ENCODE measurements at places on chromosomes 2 and 18.
A peak's percentile ranks its signal among the peaks of the same experiment; 100 is the strongest.

DNA sequence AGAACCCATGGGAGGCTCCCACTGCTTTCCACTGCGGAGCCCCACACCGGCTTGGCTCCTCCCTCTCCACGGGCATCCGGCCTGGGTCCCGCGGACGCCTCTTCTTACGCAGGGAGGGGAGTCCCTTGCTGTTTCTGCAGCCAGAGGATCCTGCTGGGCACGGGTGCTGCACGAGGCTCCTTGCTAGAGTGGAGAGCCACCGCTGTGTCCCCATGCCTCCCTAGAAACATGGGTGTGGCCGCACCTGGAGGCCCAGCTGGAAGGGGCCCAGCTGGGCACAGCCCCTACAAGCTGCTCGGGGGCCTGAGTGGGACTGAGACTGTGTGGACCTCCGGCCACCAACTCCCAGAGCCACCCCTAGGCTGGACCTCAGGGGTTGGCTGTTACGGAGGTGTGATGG, 67.7 kb upstream of the GPC1 start:
- no peak for DNase-seq

- DNase-seq, result no peak
These were observed 344.8 kb downstream of the TGIF1 start for GRCh38 chr18:3794537-3795348.

GRCh38 chr2:233968556-233968955, 51.4 kb downstream of the TRPM8 start:
- no peak for DNase-seq

DNA sequence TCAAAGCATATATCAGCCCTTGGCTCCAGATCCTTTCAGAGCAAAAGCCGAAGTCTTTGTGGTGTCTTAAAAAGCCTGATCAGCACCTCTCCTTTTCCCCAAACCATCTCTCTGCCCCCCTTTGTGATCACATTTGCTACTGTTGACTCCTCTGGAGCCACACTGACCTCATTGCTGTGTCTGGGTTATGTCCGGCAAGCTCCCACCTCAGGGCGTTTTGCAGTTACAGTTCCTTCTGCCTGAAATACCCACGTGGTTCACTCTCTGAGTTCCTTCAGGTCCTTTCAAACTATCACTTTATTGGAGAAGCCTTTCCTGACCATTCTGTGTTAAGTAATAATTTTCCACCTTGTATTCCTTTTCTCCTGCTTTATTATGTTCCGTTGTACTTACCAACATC, 11.8 kb downstream of the C2orf69 start:
- DNase-seq, result no peak

DNA sequence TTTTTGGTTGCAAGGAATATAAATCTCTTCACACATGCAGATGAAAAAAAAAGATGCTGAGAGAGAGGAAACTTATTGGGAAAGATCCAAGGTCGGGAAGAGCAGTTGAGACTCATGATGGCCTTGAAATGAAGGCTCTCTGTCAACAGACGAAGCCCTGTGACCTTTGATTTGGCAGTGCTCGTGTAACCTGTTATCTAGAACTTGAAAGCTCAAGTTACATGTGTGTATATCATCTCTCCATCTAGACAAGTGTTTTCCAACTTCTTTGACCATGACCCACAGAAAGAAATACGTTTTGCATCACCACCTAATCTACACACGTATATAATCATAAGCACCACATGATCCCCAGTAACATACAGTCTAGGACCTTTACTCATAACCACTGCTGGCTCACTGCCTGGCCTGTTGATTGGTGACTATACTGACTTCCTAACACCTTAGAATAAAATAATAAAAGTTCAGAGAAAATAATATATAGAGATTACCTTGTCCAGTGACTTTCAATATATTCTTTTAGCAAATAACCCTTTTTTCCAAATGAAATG, 319.0 kb upstream of the PKDCC start:
- no peak for DNase-seq

DNA sequence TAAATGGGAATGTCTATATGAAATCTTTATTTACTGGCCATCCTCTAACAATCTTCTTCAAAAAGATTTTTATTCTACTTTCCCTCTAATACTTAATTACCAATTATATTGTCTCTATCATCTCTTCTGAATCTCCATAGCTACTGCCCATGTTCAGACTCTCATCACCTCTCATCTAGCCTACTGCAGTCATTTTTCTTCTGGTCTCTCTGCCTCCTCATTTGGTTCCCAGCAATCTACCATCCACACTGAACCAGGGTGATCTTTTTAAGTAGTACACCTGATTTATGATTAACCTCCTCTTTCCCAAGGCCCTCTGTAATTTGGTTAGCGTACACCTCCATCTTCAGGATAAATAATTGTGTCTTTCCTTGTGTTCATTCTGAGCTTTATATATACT, 57.6 kb downstream of the NCKAP1 start:
- no peak for DNase-seq

DNA sequence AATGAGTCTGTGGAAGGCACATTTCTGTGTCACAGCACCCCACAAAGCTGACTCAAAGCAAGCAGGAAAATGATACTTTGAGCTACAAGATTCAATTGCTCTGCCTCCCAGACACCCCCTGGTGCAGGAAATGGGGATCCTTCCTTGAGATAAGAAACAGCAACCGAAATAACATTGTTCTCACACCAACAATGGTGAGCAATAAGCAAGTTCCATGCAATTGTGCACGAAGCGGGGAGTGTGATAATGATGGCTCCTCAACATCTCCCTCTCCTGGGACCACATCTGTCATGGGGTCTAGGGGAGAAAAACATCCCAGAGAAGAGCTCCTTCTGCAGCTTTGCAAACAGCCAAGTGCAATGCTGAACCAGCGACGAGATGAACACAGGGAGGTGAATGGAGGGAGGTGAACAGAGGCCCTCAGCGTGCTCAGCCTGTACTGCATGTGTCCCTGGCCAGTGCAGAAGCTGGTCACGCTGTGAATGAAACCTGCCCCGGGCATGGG, 67.7 kb downstream of the PDCL3 start:
- no peak for DNase-seq

DNA sequence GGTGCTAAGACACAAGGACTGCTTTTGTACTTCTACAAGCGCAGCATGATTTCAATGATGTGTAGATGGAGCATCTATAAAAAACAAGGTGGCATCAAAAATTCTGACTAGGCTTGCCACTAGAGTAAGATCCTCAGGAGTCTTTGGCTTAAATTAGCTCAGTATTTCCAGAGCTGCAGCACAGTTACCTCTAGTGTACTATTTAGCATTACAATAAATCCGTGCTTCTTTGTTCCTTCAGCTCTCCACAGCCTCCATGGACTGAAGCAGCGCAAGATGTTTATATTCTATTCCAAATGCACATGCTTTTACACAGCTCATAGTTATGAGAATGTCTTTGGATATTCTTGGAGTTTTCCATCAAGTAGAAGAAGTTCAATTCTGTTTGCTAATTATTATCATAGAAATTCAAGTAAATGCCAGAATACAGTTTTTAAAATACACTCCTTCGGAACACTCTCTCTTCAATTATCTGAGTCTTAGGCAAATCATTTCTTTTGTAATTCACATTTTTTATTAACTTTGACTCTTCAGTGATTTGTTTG, 1133.0 kb upstream of the LRRTM1 start:
- DNase-seq, result no peak

- no peak for DNase-seq
These were observed 8.4 kb upstream of the TRABD2A start for GRCh38 chr2:84889332-84889731.

DNA sequence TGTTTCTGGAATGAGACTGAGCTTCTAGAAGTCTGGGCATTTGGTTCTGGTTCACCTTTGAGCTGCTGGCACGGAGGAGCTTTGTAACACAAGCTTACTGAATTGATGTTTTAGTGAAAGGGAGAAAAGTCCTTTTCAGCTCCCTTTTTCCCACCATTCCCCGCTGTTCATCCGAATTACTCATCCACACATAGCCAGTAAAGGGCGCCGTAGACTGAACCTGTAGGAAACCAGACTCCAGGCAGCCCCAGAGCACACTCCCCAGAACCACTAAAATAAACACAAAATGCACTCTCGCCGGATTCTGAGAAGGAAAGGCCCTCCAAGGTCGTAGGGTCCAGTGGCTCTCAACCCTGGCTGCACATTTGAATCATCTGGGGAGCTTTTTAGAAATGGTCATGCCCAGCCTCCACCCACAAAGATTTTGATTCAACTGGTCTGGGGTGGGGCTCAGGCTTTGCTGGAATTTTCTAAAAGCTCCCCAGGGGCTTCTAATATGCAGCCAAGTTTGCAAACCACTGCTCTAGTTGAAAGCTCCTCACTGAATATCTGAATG, 29.6 kb downstream of the TCF7L1 start:
- DNase-seq, result peak; percentile 52

GRCh38 chr18:45923138-45923537, 44.0 kb downstream of the EPG5 start:
- DNase-seq, result no peak

DNA sequence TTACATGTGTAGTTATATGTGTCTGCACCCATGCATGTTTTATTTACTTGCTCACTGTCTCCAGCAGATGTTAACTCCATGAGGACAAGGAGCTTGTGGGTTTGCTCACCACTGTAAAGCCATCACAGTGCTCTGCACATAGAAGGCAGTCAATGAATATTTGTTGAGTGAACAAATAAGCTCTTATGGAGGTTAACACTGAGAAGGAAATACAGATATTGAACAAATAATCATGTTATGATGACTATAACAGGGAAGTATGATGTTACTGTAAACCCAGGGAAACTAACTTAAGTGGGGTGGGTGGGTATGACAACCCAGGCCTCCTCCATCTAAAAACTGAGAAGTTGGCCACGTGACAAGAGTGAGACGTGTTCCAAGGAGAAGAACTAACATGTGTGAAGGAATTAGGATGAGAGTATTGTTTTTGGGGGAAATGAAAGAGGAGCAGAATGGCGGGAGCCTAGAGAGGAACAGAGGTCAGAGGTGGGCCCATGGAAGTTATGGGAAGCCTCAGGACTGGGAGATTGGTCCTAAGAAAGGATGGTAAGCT, 6.0 kb upstream of the FAM117B start:
- no peak for DNase-seq

- no peak for DNase-seq
These were observed 6.7 kb upstream of the TMEM177 start for GRCh38 chr2:119672161-119672862.

DNA sequence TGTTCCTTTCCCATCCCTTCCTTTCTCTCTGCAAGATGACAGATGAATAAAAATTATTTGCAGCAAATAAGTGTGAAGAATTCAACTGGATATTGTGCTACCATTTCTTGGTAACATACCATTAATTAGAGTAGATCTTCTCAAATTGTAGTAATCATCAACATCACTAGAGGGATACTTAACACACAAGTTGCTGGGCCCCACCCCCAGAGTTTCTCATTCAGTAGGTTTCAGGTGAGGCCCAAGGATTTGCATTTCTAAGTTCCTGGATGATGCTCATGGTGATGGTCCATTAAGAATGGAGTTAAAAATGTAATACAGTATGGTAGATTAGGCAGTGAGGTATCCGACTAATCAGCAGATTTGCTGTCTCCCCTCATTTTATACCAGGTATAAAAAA, 594.0 kb downstream of the ERBB4 start:
- DNase-seq, result no peak

DNA sequence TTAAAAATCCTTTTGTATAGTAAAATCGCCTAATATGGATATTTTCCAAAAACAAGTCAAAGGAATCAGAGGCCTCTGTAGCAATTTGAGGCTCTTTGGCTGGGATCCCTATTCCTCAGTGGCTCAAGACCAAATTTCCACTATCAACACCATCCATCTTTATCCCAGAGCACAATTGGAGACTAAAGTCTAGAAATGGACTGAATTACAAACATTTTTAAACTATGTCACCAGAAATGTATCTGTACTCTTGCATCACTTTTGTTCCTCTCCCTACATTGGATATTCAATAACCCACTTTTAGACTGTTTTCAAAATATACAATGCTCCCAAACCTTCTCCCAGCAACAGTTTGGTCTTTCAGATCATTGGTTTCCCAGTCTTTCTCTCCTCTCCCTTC, 140.4 kb upstream of the KLHL29 start:
- no peak for DNase-seq

DNA sequence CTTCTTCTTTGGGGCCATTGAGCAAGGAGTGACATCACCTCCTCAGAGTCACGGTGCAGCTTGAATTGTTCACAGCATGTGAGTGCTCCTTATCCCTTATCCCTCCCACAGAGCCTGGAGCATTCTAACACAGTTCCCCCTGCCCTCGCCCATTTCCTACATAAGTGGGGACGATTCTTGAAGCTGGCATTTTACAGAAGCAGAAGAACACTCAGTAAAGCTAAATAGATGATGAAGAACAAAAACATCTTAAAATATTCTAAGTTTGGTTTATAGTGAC, 135.8 kb upstream of the APCDD1 start:
- DNase-seq, result no peak

DNA sequence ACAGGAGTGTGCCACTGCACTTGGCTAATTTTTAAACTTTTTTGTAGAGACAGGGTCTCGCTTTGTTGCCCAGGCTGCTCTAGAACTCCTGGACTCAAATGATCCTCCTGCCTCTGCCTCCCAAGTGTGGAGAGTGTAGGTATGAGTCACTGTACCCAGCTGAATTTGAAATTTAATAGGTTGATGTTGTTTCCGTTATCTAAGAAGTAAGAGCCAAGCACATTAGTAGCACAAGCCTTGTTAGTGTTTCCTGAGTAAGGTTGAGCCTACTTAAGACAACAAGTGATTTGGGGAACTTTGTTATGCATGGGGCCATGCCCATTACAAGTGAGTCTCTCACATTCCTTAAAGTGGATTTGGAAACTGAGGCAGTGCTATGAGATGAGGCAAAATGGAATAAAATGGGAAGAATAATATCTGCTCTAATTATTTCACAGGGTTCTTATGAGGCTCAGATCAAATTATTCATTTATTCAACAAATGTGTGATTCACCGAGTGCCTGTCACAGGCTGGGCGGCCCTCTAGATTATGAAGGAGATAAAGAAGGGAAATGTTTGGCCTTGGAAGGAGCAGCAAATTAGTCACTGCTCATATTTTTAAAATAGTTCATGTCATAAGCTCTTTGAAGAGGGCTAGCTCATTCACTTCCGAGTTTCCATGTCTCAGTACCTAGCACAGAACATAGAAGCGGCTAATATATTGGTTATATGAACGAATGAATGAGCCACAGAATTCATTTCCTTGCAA, 217.2 kb downstream of the LDLRAD4 start:
- DNase-seq, result peak; percentile 6

DNA sequence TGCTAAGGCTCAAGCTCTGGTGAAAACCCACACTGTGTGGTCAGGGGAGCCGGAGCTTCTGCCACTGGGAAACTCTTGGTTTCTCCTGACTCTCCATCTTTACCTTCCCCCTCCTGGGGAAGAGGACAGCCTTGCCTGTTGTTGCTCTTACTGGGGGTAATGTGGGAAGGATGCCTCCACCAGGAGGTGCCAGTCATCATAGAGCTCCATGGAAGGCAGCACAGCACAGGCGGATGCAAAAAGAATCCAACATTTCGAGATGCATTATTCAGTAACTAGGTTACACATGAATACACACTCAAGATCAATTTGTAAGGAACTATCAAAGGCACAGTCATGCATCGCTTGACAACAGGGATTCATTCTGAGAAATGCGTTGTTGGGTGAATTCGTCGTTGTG, 322.6 kb downstream of the AFF3 start:
- no peak for DNase-seq

GRCh38 chr2:660029-660428, 17.2 kb downstream of the TMEM18 start:
- no peak for DNase-seq

Measured in femur (tissue), 1 donor.